Pericardium fibroblast (primary cell): ENCODE measurements at places on chromosomes 1 and 21. TPM values are rescaled to one million over a fixed set of nuclear protein-coding genes. Genes with fewer than 3 reads are reported as not detected.

BARHL2 gene
- total RNA-seq: not detected in 2 replicates

OR2T1 gene
- not detected in 2 replicates for total RNA-seq

RGS4 gene
- 12.3 and 42.2 TPM in 2 replicates for total RNA-seq

LCE3E gene
- not detected in 2 replicates for total RNA-seq

CADM3 gene
- 30.1 and 193 TPM in 2 replicates for total RNA-seq

HES5 gene
- total RNA-seq: not detected in 2 replicates

ENAH gene
- total RNA-seq: 25.1 and 50.0 TPM in 2 replicates

CFAP107 gene
- total RNA-seq: not detected in 2 replicates

SNX7 gene
- 22.8 and 25.9 TPM in 2 replicates for total RNA-seq

TAF5L gene
- 8.9 and 10.5 TPM in 2 replicates for total RNA-seq

AQP10 gene
- not detected in 2 replicates for total RNA-seq

LIPI gene
- not detected in 2 replicates for total RNA-seq

MYBPHL gene
- not detected in 2 replicates for total RNA-seq

DISP1 gene
- total RNA-seq: 7.7 and 8.8 TPM in 2 replicates

FMO1 gene
- 4.4 and 25.3 TPM in 2 replicates for total RNA-seq

FCRL2 gene
- not detected in 2 replicates for total RNA-seq

ATAD3C gene
- under 0.01 TPM in 1 of 2 replicates, not detected in the other for total RNA-seq
